ENCODE measurements at places on chromosomes 12 and 14. TPM values are rescaled to one million over a fixed set of nuclear protein-coding genes. Genes with fewer than 3 reads are reported as not detected.

Gene LRRC9
- not detected for total RNA-seq

Gene EIF2S3B
- total RNA-seq: 1.0 TPM

Gene RALGAPA1
- total RNA-seq: 29.3 TPM

Gene FZD10
- total RNA-seq: not detected

Gene CLEC1B
- not detected for total RNA-seq

Gene CCDC60
- not detected for total RNA-seq

Gene ITGA7
- 17.8 TPM for total RNA-seq

Measured in HCT116 (cell line).